ENCODE measurements at places on chromosomes 5 and 9.

GRCh38 chr9:137878146-137878941 is 762 bp downstream of the CACNA1B start:
- DNase-seq = no peak

GRCh38 chr9:131013771-131014676 is 5.0 kb downstream of the LAMC3 start:
- DNase-seq = no peak

- DNase-seq = no peak
Measured at GRCh38 chr5:90297045-90297764, 112.4 kb downstream of the CETN3 start.

DNA sequence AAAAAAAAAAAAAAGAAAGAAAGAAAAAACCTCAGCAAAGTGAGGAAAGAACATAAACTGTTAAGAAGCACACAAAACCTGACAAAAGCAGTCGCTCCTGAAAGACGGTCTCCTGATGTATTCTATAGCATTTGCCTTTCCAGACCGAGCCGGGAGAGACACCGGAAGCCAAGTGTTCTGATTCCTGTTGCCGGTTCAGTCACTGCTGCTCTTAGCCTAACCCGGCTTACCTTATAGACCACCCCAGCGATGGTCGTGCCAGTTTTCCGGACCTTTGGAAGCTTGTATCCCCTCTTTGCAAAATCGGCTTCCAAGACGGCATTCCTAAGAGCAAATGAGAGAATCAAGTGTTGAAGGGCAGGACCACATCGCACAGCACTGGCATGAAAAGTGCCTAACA is 630 bp downstream of the PSMB7 start:
- DNase-seq = no peak

DNA sequence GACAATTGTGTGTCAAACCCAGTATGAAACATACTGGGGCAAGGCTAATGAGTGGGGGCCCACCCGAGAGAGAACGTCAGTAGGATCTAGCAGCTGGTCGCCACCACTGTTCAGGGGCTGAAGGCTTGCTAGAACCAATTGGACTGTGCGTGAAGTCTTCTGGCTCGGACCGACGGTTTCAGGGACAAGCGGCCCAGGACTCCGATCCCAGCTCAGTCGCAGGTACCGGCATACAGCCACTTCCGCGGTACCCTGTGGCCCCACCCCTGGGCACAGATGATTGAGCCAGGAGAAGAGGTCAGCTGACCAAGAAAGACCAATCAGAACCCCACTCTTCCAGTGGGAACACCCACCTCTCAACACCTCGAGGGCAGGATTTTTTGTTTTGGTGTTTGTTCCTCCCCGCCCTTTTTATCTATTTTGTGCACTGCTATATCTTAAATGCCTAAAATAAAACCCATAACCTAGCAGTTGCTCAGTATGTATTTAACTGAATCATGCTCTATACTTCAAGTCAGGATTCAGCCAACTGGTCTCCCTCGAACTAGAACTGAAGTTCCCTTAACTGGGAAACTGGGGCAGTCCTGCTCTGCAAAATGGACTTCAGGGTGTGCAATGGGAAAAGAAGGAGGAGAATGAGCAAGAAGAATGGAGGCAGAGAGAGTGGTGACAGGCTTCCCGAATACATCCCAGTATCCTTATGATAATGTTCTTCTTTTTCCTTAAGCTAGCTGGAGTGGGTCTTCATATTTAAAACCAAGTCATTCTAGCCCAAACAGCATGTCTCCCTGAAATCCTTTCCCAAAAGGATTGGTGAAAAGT is 21.1 kb upstream of the CPEB4 start:
- DNase-seq = no peak

DNA sequence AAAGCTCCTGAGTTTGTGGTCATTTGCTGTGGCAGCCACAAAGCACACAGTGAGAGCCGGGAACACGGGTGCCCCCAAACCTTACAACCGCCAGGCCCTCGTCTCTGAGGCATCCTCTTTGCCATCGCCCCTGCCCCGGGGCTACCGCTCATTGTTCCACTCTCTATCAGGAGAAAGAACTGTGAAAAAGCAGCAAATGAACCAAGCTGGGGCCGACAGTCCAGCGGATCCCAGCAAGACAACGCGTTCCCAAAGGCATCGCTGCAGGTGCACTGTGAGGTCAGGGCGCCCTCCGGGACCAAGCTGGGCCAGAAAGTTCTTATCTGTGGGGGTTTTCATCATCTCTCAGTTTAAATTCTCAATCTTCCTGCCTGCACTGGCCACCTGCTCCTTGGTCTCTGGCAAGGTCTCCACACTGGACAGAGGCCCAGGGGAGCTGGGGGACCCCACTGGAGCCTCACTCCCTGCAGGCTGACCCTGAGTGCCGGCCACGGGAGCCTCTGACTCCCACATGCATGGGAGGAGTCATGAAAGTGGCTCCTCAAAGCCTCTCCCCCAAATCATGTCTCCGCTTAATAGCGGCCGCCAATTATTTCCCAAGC is 32.1 kb downstream of the VAV2 start:
- no peak for DNase-seq

- no peak for DNase-seq
Measured at GRCh38 chr9:109872901-109873300, 92.9 kb downstream of the PALM2AKAP2 start.

GRCh38 chr5:11311272-11311671 is 550.2 kb upstream of the DAP start:
- no peak for DNase-seq

- no peak for DNase-seq
Measured at GRCh38 chr5:1669276-1670155, 130.1 kb downstream of the MRPL36 start.

DNA sequence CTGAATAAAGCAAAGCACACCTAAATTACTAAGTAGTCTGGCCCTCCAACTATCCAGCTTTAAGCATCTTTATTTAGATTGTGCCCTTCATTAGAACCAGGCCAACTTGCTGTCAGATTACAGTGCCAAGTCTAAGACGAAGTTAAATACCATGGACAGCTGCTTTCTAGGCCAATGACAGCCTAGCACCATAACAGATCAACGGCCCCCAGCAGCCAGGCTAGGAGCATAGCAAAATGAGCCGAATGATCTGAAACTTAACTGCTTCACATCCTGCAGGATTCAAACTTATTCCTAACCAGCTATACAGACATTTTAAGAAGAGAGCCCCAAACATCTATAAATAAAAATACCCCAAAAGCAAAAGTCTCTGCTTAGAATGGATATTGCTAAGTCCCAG is 6.8 kb downstream of the SLC24A2 start:
- no peak for DNase-seq

GRCh38 chr5:143516249-143516648 is 112.8 kb upstream of the NR3C1 start:
- no peak for DNase-seq

- DNase-seq = no peak
Measured at GRCh38 chr5:94217745-94218144, 400.7 kb downstream of the KIAA0825 start.

- DNase-seq = no peak
Measured at GRCh38 chr9:13933268-13933656, 380.7 kb downstream of the NFIB start.

- no peak for DNase-seq
Measured at GRCh38 chr5:35900972-35901695, 37.3 kb downstream of the CAPSL start.

DNA sequence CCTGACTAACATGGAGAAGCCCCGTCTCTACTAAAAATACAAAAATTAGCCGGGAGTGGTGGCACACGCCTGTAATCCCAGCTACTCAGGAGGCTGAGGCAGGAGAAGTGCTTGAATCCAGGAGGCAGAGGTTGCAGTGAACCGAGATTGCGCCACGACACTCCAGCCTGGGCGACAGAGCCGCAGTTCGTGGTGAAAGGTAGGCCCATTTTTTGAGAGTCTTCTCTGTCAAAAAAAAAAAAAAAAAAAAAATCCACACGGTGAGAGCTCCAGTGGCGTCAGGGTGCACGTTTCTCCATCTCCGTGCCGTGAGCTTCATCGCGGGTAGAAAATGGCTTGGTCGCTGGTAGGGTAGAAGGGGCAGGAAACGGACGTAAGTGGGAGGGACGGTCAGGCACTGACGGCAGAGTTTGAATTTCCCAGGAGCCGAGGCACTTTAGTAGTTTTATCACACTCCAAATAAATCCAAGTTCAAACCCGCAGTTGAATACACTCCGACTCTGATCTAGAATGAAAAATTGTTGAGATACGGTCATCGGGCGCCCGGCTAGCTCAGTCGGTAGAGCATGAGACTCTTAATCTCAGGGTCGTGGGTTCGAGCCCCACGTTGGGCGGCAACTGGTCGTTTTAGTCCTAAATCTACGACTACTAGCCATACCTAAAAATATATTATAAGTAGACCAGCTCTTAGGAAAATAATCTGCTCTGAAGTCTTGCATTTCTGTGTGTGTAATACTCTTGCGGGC is 2.4 kb upstream of the TRIM7 start:
- peak; percentile 66 for DNase-seq

DNA sequence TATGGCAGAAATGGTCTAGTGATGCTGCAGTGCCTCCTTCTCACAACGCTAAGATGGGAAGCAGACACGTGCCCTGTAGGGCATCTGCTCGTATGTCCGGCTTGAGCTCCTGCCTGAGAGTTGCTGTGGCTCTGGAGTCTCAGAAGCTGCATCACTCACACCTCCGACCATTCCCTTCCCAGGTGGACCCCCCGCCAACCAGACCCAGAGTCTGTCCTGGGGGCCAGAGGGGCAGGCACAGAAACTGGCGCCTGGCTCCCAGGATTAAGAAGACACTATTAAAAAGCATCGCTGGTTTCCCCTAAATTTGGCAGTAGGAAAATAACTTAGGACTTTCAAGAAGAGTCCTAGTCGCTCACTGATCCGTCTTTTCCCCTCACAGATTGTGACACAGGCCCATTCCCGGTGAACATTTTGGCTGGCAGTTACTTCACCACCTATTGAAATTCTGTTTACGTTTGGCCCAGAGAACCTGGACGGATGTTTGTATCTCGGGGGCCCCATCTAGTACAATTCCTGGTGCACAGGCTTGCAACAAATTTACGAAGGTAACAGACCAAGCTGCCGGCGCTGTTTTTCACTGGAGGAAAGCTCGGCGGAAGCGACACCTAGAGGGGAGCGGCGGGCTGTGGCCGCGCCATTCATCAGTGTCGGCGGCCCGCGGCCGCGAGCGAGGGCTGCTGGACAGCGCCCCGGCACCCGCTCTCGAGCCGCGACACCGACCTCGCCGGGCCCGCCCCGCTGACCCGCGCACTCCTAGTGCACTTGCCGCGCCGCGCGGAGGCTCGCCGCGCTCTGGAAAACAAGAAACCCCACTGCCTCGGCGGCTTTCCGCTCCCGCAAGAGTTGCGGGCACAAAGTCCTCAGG is 1.6 kb downstream of the FSTL4 start:
- peak; percentile 10 for DNase-seq

DNA sequence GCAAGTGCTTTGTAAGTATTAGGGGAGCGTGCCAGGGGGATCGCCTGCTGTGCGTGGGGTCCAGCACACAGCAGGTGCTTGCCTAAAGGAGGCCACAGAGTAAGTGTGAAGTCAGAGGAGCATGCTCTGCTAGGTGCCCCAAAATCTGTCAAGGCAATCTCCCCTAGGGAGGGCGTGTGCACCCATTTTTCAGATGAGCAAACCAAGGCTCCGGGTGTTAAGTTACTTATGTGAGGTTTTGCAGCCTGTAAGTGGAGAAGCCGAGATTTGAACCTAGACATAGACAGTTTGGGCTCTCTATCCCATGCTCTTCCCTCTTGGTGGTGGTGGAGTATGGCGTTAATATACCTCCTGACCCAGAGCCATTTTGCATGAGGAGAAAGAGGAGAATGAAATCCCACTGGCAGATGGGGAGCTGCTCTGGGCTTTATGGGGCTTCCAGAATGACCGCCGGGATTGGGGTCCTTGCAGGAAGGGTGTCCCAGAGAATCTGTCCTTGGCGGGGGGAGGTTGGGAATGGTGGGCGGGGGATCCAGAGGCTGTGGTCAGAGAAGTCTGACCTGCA is 14.1 kb downstream of the NDST1 start:
- DNase-seq = no peak

GRCh38 chr9:38362852-38363588 is 29.5 kb upstream of the ALDH1B1 start:
- DNase-seq = peak; percentile 38

- DNase-seq = no peak
Measured at GRCh38 chr5:76607353-76607871, 15.8 kb downstream of the F2RL2 start.

DNA sequence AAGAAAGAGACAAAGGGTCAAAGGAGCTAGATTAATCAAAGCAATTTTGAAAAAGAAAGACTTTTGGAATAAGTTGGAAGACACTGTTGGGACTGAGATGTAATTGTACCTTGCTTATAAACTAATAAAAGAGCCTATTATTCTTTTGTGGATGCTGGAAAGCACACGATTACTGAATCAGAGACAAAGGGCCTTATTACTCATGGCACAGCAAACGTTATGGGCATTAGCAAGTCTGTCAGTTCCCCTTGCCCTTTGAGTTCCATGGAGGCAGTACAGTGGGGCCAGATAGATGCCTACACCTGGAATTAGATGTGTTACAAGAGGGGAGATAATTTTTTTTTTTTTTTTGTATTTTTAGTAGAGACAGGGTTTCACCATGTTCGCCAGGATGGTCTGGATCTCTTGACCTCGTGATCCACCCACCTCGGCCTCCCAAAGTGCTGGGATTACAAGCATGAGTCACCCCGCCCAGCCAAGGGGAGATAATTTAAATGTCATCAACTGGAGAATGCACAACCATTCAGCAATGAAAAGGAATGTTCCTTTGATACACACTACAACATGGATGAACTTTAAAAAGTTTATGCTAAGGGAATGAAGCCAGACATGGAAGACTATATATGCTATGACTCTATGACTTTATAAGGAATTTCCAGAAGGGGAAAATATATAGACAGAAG is 128.9 kb downstream of the STARD4 start:
- no peak for DNase-seq

GRCh38 chr9:124776618-124776953 is 347 bp upstream of the OLFML2A start:
- no peak for DNase-seq

- no peak for DNase-seq
Measured at GRCh38 chr5:155434681-155435080, 421.1 kb downstream of the KIF4B start.

GRCh38 chr9:112771359-112772214 is 21.0 kb downstream of the SNX30 start:
- no peak for DNase-seq

DNA sequence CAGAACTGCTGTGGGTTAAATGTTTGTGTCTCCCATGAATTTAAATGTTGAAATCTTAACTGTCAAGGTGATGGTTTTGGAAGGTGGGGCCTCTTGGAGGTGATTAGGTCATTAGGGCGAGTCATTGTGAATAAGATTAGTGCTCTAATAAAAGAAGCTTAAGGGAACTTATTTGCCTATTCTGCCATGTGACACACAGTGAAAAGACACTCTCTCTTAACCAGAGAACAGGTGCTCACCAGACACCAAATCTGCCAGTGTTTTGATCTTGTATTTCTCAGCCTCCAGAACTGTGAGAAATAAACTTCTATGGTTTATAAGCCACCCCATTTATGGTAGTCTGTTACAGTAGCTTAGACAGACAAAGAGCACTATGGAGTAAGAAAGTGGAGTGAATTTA is 117.9 kb upstream of the SV2C start:
- DNase-seq = no peak

GRCh38 chr5:159503236-159503635 is 172.9 kb upstream of the IL12B start:
- no peak for DNase-seq

- DNase-seq = no peak
Measured at GRCh38 chr5:79008362-79008761, 23.3 kb upstream of the ARSB start.

- DNase-seq = peak; percentile 78
Measured at GRCh38 chr9:4604678-4605095, 57.4 kb upstream of the PLPP6 start.

- no peak for DNase-seq
Measured at GRCh38 chr9:27763831-27764230, 190.6 kb upstream of the C9orf72 start.

All from T-helper 1 cell (primary cell).